Glomerular endothelial cell (primary cell): ENCODE measurements at places on chromosomes 3 and 15.

DNA sequence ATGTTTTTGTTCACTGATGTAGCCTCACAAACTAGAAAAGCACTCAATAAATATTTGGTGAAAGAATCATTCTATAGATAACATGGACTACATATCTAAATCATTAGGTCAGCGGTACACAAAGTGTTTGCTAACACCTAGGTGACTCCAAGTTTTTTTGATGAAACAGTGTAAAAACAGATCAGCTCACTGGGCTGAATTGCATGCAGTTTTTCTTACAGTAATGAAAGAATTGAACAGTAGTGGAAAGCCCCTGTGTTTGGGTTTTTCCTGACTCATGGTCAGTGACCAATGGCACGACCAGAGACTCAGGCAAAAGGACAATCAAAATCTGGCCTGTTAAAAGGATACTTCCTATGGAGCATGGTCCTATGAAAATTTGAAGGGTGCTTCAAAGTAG, 384.3 kb upstream of the EPHA6 start:
- DNase-seq: no peak

DNA sequence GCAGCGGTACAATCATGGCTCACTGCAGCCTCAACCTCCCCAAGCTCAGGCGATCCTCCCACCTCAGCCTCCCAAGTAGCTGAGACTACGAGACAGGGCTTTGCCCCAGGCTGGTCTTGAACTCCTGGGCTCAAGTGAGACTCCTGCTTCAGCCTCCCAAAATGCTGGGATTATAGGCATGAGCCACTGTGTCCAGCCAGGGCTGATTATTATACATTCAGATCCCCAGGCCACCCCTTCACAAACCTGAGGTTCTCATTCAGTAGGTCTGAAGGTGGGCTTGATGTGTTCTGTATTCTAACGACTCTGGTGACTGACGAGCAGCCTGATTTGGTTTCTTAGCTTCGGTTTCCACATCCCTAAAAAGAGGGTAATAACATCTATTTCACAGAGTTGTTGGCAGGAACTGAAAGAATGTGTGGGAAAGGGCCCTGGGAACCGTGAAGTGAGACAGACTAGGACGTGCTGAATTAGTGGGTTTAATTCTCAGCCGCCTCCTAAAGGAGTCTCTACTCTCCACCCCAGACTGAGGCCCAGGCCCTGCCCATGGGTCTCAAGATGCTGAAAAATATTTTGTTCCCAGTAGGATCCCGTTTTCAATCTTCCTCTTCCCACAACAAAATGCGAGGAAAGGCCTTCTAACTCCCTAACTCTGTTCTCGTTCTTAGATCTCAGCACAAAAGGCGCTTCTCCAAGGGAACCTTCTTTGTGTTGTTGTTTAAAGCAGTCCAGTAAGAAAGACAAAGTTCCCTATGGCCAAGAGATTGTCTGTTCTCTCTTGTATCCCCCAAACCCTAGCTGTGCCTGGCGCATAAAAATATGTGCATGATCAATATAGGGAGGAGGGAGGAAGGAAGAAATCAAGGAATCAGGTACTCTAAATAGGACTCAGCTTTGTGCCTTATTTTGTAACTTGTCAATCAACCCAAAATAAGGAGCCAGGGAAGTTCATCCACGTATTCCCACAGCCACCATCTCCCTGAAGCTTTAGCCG, 210.0 kb upstream of the TOPAZ1 start:
- no peak for DNase-seq

- no peak for DNase-seq
Measured at GRCh38 chr3:6771171-6771570, 89.7 kb upstream of the GRM7 start.

- no peak for DNase-seq
Measured at GRCh38 chr3:197222937-197223370, 75.5 kb downstream of the DLG1 start.

DNA sequence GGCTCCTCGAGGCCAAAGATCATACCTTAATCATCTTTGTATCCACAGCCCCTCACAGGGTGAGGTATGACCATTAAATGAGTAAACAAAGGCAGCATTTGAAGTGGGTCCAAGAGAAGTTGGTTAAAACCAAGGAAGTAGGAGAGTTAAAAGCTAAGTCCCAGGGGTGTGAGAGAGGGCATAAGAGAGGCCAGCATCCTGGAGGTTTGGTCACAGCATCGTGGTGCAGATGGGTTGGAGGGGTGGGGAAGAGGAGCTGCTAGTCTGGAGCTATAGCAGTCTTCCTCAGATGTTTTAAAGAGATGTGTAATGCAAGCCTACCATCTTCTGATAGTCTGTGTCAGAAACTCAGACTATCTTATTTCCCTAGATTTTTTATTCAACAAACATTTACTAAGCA, 155.2 kb downstream of the GHSR start:
- DNase-seq: no peak

DNA sequence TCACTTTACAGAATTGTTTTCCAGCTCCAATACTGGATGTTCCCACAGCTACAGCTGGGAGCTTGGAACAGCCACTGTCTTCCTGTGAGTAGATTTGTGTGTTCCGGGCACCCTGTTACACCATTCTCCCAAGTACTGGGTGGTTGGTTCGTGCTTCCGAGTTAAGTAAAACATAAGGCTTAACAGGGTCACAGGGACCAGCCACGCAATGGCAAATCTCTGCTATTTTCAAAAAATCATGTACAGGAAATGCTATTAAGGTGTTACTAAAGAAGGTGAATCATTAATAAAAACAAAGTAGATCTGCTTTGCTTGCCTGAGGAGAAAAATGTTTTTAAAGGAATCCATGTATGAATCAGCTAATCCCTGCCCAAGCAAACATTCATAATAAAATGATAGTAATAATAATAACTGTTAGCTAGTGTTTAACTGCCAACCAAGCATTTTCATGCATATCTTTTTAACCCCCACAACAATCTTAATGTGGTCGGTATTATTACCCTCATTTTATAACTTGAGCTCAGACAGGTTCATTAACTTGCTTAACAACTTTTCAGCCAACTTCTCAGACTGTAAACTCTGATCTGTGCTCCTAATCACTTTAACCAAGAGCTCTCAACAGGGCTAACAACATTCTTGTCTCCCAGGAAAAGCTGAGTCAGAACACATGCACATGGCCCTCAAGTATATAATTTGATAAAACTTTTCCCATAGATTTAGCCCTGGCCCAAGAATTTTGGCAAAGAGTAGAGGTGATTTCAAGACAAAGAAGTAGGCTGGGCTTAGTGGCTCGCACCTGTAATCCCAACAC, 2.7 kb upstream of the C2CD4A start:
- no peak for DNase-seq
